ENCODE measurements at places on chromosomes 5 and 9.
A peak's percentile ranks its signal among the peaks of the same experiment; 100 is the strongest.

- no peak for DNase-seq
Measured at GRCh38 chr9:99485459-99485858, 263.4 kb downstream of the SEC61B start.

- no peak for DNase-seq
Measured at GRCh38 chr9:88766778-88767503, 224.3 kb upstream of the S1PR3 start.

DNA sequence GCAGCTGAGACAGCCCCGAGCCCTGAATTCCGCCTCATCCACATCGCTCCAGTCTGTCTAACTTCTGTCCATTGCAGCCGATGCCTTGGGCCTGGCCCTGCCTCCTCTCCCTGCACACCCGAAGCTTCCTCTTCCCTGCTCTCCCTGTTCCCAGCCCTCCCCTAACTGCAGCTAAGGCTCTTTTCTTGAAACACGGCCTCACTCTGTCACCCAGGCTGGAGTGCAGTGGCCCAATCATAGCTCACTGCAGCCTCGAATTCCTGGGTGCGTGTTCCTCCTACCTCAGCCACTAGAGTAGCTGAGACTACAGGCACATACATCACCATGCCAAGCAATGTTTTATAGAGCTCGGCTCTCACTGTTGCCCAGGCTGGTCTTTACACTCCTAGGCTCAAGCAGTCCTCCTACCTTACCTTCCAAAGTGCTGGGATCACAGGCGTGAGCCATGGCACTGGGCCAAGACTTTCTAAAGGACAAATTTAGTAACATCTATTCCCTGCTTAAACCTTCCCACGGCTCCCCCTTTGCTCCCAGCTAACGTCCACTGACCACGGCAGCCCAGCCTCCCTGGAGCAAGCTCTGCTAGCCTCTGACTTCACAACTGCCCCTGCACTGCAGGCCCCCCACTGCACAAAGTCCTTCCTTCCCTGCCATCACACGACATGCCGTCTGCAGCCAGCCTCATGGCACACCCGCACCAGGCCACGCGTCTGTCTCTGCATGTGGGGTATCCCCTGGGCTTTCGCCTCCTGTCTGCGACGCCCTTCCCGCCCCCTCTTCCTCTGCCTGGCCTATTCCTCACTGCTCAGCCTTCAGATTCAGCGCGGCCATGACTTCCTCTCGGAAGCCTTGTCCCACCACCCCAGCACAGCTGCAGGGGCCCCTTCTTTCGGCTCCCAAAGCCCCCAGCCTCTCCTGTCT, 28.6 kb downstream of the LAMC3 start:
- DNase-seq = no peak

DNA sequence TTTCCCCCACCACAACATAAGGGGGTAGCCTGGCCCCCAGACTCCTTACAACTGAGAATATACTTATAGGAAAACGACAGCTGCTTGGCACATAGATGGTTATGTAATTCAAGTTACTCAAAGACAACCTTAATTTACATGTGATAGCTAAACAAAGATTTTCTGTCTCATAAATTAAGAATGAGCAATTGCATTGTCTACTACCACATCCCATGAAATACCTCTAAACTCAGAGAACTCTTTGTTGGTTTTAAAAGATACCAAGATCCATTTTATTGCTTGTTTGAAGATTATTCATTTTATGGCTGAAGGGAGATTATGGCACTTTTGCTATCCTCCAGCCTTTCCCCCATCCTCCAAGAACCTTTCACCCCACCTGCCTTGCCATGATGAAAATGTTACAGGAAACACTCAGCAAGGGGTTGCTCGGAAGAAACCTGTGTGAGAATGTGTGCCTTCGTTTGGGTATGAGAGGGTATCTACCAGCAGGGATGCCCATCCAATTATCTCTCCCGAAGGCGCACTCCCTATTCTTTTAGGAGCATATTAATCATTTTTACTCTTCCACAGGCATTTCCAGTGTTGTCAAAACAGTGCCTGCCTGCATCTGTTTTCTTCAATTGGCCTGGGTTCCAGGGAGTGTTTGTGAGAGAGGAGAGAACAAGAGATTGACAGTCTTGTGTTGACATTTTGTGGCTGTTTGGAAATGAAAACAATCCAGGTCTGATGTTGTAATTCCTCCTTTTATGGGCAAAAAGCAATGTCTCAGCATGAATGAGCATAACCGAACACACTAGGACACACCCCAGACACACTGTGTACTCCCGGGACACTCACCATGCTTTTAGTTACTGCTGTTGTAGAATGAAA, 208.0 kb upstream of the ANKRD55 start:
- DNase-seq = no peak

- no peak for DNase-seq
Measured at GRCh38 chr5:87151547-87151946, 116.1 kb upstream of the RASA1 start.

DNA sequence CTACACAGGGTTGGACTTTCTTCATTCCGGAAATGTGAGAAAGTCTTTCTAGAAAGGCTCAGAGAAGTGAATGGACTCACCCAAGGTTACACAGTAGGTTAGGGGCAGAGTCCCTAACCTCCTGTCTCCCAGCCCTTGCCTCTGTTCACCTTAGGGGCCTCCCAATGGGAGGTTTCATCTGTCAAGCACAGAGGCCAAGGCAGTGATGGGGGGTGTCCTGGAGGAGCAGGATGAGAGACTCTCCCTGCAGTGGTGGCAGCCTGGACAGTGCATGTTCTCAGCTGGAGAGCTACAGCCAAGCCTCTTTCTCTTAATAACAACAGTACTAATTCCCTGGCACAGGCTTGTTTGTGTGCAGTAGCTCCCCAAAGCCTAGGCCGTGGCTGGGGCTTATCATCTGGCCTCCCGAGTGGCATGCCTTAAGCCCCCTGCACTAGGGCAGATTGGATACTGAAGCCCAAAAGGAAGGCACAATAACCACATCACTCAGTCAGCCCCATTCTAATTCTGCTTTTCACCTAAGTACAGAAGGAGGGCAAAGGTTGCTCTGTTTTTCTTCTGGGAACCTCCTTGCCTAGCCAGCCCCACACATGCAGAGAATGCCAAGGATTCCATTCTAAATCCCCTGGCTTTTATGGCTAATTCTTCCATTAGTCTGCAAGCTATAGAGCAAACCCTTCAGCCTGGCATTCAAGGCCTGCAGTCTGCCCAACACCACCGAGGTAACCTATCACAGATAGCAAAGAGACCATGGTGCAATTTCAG, 50.2 kb upstream of the XPA start:
- DNase-seq = no peak

GRCh38 chr5:181053488-181054121, 13.5 kb downstream of the BTNL9 start:
- no peak for DNase-seq

DNA sequence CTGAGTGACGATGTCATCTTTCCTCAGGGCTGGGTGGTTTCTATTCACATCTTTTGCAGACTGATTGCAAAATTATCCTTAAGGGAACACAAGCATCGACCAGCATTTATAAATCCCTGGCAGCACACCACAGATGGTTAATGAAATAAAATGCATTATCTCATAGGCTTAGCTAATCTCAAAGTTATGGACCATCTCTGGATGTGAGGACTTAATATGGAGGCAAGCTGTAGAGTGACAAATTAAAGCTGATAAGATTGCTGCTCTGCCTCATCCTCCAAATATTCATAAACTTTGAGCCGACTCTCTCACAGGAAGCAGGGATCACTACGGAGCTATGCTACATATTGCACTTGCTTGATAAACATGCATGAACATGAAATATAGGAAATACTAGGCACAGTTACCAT, 663.2 kb upstream of the RGMB start:
- no peak for DNase-seq

DNA sequence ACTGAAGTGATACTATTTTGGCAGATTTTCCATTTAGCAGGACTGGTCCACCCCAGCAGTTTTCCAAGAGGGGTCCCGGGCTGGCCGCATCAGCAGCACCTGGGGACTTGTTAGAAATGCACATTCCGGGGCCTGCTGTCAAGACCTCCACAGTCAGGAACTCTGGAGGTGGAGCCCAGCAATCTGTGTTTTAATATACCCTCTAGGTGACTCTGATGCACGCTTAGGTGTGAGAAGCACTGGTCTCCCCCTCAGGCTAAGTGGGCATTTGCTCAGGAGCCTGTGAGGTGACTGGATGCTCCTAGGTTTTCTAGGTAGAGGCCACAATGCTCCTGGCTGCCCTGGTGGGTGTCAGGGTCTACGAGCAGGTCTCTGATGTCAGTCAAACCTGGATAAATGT, 81.7 kb downstream of the DCP2 start:
- peak; percentile 41 for DNase-seq

DNA sequence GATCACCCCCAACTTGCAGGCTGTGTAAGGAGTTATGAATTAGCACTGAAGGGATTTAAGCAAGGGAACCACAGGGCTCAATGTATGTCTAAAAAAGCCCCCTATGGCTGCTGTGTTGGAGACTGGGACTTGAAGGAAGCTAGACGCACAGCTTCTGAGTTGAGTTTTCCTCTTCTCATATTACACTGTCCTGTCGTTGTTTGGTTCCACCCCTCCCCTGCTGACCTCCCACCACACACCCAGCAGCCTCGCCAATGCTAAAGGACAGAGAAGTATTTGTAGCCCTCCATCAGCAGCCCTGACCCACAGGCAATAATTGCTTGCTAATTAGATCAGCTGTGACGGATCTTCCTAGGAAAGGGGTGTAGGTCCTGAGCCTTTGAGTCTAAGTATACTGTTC, 15.1 kb upstream of the CARTPT start:
- no peak for DNase-seq

GRCh38 chr5:87263498-87263897, 4.2 kb upstream of the RASA1 start:
- DNase-seq = no peak

DNA sequence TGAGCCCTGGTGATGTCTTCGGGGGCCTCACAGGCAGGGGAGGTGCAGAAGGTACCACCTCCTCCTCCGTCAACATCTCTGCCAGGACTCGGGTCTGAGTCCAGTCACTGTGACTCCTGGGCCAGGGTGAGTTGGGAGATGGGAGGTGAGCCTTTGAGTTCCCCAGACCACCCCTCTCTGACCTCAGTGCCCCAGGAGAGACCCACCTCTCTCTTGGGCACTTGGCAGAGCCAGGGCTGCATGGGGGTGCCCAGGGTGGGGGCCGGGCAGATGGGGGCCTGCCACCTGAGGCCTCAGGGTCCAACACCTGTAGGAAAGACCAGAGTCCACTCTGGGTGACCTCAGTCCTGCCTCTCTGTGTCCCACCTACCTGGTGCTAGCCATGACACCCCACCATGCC, 6.8 kb downstream of the KIF12 start:
- no peak for DNase-seq

GRCh38 chr5:79856456-79857055, 134.5 kb downstream of the MTX3 start:
- DNase-seq = no peak

- DNase-seq = no peak
Measured at GRCh38 chr5:137269274-137269673, 229.9 kb downstream of the SPOCK1 start.

GRCh38 chr9:28956116-28956880, 1383.0 kb upstream of the C9orf72 start:
- no peak for DNase-seq

DNA sequence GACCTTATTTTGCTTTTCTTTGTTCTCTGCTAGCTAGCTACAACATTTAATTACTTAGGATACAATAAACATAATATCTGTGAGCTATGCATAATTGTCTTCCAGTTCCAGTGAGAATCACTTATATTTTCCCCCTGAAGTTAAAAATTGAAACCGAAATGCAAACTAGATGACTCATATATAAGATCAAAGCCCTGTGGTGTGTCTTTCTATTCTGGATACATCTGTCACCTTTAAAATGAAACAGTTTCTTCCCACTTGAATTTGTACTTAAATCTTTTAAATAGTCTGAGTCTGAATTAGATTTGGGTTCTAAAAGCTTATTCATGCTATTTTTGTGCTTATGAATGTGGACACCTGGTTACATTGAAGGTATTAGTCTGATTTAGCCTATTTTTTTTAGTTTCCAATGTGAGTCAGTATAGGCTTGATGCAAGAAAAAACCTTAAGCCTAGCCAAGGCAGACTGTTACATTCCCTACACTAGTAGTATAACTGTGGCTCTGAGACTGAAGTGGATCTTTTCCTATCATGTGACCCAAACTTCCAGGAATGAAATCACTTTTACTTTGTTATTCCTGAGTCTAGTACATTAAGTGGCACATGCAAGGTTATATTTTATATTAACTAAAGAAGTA, 703.5 kb upstream of the RGMB start:
- DNase-seq = no peak

GRCh38 chr5:81980598-81981260, 8.9 kb downstream of the ATG10 start:
- DNase-seq = no peak

- DNase-seq = no peak
Measured at GRCh38 chr5:43947935-43948334, 345.0 kb downstream of the NNT start.

- no peak for DNase-seq
Measured at GRCh38 chr5:53360811-53361210, 119.6 kb upstream of the FST start.

GRCh38 chr5:167866797-167867196, 424.6 kb upstream of the WWC1 start:
- no peak for DNase-seq

GRCh38 chr5:9207817-9208418, 338.0 kb downstream of the SEMA5A start:
- no peak for DNase-seq

- no peak for DNase-seq
Measured at GRCh38 chr5:150333400-150333799, 24.1 kb upstream of the TCOF1 start.

GRCh38 chr9:111783857-111784256, 10.9 kb downstream of the SHOC1 start:
- DNase-seq = no peak

- peak; percentile 52 for DNase-seq
Measured at GRCh38 chr9:113636165-113636564, 172.6 kb downstream of the RGS3 start.

DNA sequence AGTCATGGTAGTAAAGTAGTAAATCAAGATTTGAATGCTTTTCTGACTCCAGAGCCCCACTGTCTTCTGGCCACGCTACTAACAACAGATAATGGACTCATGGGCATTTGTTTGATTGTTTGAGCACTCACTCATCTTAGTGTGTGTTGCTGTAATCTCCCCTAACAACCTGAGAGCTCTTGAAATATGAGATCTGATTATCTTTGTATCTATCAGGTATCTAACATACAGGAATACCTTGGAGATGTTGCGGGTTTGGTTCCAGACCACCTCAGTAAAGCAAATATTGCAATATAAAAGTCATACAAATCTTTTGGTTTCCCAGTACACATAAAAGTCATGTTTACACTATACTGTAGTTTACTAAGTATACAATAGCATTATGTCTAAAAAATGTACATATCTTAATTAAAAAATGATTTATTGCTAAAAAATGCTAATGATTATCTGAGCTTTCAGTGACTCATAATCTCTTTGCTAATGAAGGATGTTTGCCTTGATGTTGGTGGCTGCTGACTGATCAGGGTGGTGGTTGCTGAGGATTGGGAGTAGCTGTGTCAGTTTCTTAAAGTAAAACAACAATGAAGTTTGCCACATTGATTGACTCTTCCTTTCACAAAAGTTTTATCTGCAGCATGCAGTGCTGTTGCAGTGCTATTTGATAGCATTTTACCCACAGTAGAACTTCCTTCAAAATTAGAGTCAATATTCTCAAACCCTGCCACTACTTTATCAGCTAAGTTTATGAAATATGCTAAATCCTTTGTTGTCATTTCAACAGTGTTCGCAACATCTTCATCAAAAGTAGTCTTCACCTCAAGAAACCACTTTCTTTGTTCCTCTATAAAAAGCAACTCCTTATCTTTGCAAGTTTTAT, 92.2 kb downstream of the ZNF462 start:
- no peak for DNase-seq

- no peak for DNase-seq
Measured at GRCh38 chr9:86604741-86605140, 250.5 kb upstream of the TUT7 start.

GRCh38 chr9:101791938-101792337, 53.5 kb upstream of the GRIN3A start:
- no peak for DNase-seq

Data from spleen (tissue), 13 donors.